Body of pancreas (tissue), 4 donors: ENCODE measurements at places on chromosomes 3 and 15. TPM values are rescaled to one million over a fixed set of nuclear protein-coding genes. Genes with fewer than 3 reads are reported as not detected.

NR2F2 gene
- 13.5 TPM for total RNA-seq

WDR76 gene
- total RNA-seq, result 6.9 TPM

P2RY14 gene
- not detected for total RNA-seq

ARPIN gene
- total RNA-seq, result 23.1 TPM

ZNF662 gene
- 6.5 TPM for total RNA-seq

DNA sequence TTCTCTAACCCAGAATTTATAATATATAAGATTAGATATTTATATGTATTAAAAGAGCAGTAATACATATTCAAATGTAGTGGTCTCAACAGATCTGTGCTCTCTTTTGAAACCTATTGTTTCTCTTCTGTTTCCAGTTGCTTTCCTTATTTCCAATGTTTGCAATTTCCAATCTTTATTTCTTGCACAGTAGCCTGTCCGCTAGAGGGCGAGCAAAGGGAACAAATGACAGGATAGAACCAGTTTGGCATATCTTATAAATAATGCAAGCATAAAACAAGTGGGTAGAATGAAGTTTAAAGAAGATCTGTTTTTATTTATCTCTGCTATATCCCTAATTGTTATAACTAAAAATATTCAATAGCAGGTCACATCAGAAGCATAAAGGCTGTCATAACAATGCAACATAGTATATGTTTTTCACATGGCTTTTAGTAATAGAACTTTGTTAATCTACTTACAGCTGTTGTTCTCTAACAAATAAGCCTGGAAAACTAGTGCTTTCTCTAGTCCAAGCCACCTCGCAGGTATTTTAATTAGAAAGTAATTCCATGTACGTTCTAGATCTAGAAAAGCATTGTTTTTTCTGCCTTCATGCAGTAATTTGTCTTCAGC lies 15.1 kb upstream of the TCAIM start:
- DNase-seq, result peak; percentile 80

GRCh38 chr3:78605178-78605577 lies 1162.6 kb downstream of the ROBO1 start:
- DNase-seq, result no peak

DNA sequence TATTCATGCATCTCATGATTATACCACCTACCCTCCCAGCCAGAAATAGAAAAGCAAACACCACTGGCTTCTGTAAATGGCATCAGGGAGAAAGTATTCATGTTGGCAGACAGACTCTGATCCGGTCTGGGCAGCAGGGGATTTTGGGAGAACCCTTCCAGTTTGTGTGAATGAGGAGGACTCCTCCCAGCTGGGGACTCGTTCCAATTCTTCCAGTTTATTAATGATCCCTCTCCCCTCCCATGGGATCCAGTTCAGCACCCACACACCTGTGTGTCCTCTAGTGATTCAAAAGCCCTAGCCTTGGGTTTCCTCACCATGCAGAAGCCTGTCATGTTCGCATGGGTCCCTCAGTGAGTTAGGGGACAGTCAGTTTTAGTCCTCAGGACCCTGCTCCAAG lies 110.9 kb downstream of the IQSEC1 start:
- DNase-seq, result no peak

DNA sequence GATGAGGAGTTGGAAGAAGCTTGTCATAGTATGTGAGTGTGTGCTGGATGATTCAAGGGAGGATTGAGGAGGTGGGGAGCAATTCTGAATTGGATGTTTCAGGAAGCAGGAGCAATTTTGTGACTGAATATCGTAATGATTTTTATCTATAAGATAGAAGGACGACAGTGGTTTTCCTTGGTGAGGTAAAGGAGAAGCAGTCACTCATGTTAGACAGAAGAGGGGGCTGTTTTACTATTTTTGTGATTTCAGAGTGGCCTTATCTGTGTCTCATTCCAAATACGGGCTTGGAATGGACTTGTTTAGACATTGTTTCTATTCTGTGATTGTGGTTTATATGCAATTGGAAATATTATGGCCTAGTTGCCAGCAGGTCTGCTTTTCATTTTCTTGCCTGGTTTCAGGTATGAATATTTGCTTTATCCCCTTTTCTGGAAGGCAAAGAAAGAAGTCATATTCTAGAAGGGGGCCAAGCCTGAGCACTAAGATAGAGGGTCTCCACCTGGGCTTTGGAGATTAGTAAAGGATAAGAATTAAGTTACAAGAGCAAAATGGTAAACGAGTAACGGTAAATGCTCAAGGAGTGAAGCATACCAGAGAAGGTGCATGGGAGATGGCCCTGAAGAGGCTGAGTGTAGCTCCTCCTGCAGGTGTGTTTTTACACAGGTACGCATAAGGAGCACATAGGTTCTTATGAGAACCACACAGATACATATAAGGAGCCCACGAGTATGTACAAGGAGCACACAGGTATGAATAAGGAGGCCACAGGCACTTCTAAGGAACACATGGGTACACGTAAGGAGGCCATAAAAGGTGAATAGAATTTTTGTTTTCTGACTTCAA lies 124.6 kb upstream of the KCNAB1 start:
- peak; percentile 7 for DNase-seq

- no peak for DNase-seq
Measured at GRCh38 chr3:179671747-179672242, 19.0 kb downstream of the USP13 start.
